NCI-H2107 (cell line): ENCODE measurements at places on chromosomes 11 and 22.

GRCh38 chr11:69920345-69921127, 101.3 kb upstream of the FGF3 start:
- no peak for DNase-seq

DNA sequence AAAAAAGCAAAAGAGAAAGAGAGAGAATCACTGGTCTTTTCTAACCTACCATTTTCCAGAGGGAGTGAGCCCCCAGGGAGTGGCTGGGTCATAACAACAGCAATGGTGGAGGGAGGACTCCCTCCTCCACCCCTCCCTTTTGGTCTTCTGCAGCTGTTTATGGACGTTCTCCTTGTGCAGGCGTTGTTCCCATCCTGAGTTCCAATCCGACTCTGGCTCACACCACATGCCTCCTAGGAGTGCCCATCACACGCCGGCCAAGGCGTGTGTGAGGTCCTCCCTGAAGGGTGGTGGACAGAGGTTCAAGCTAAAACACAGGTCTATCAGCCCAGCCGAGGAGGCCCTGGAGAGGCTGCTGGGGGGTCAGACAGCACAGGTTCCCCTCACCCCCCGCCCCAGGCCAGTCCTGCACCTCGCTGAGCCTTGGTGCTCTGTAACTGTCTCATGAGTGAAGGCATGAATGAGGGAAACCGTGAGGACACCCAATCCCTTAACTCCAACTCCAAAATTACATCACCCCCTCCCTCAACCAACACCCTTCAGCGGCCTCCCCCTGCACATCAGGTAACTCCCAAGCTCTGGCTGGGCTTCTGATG, 29.4 kb downstream of the IFT27 start:
- no peak for DNase-seq

- no peak for DNase-seq
Observed at GRCh38 chr11:121503051-121503450, 50.3 kb upstream of the SORL1-AS1 start.

DNA sequence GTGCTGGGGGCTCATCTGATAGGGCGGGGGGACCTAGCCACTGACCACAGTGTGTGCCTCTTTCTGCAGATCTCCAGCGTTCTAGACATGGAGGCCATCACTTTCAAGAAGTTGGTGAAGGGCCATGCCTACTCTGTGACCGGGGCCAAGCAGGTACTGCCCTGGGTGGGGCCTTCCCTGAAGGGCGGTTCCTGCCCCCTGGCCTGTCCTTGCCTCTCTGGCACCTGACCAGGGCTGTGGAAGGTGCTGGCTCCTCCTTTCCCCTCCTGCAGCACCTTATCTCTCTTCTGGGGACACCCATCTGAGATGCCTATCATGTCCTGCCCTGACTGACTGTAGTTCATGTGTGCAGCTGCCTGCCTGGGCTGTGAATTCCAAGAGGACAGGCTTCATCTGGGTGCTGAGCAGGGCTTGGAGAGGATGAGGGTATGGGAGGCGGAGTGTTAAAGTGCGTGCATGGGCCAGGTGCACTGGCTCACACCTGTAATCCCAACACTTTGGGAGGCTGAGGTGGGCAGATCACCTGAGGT, 5.5 kb downstream of the CAPN1 start:
- DNase-seq = no peak

GRCh38 chr11:73229321-73229895, 11.3 kb downstream of the P2RY2 start:
- DNase-seq = no peak

- no peak for DNase-seq
Observed at GRCh38 chr11:102436561-102436960, 16.0 kb downstream of the TMEM123 start.

- no peak for DNase-seq
Observed at GRCh38 chr11:129973809-129974208, 28.8 kb downstream of the PRDM10 start.

- no peak for DNase-seq
Observed at GRCh38 chr22:45453764-45454163, 40.3 kb downstream of the RIBC2 start.

- DNase-seq = no peak
Observed at GRCh38 chr11:126918556-126918955, 82.0 kb downstream of the KIRREL3 start.

- DNase-seq = no peak
Observed at GRCh38 chr11:70594606-70595005, 196.3 kb downstream of the CTTN start.

- no peak for DNase-seq
Observed at GRCh38 chr11:126990716-126991480, 9.7 kb downstream of the KIRREL3 start.

DNA sequence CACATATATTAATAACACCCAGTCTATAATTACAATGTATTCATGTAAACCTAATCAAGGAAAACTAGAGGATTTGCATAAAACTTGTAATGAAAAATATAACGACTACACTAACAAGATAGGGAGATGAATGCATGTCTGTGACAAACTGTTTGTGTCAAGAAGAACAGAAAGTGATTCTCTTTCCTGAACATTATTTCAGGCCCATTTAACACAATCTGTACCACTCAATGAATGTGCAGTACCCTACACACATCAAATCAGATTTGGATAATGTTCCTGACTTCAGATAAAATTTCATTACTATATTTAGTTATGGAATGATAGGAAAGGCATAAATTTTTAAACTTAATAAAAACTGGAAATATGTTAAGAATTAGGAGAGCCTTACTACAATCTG, 93.1 kb downstream of the CADM1 start:
- no peak for DNase-seq

GRCh38 chr11:33930317-33931021, 38.6 kb upstream of the LMO2 start:
- no peak for DNase-seq

DNA sequence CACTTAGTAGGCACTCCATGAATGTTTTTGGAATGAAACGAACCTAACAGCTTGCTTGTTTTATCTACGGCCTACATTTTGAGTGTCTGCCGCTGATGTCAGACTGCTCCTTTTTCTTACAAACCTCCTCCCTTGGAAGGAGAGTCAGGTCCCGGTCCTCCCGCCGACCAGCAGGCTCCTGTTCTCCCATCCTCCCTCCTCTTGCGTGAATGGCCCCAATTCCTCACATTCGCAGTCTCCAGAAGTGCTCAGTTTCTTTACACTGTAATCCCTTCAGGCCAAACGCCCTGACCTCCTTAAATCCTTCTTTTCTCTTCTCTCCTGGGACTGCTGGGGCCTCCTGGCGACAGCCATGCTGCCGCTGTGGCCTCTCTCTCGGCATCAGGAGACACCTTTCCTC, 82.6 kb upstream of the CSNK2A3 start:
- DNase-seq = no peak

GRCh38 chr22:20111045-20111688, 4.7 kb upstream of the RANBP1 start:
- no peak for DNase-seq

DNA sequence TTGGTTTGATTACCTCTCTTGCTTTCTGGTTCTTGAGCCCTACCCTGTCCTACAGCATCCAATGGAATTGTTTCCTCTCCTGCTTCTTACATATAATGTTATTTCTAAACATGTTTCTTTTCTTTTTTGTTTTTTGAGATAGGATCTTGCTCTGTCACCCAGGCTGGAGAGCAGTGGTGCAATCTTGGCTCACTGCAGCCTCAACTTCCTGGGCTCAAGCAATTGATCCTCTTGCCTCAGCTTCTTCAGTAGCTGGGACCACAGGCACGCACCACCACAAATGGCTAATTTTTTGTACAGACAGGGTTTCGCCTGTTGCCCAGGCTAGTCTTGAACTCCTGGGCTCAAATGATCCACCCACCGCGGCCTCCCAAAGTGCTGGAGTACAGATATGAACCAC, 105.9 kb downstream of the SGSM3 start:
- DNase-seq = no peak

DNA sequence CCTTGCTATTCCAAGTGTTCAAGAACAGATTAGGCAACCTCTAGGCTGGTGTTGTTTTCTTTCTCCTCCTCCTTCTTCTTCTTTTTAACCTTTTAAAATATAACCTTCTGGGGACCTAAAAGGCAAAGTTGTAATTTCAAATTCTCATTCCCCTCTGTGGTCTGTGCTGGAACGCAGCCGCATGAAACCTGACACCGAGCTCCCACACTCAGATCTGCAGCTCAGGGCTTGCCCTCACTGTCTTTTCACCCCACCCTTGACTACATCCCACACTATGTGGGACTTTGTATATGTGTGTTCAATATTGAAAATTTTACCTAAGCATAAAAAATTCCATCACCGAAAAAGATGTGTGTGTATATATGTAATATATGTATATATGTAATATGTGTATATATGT, 62.0 kb upstream of the ARHGAP42 start:
- DNase-seq = no peak

DNA sequence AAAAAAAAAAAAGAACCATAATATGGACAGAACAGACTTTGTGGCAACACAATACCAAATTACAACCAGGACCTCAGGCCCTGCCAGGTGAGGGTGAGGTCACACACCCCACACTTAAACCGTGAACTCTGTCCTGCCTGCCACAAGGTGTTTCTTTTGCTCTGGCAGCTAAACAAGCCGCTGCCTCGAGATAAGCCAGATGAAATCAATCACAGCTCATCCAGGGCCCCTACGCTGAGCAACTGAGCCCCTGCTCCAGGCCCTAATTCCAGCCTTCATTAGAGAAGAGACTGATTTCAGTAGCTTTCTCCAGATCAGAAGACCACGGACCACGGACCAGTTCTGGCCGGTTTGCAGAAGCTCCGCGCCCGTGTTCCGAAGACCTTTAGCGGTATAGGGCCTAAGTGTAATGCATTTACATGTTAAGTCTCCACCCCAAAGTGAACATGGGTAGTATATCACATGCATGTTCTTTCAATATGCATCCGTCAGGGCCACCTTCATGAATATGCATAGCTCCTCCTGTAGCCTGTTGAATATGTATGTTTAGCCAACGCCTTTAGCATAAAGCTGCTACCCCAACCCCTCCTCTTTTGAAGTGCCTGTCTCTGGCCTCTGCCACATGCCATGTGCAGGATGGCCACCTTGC, 14.8 kb upstream of the RAC2 start:
- no peak for DNase-seq

DNA sequence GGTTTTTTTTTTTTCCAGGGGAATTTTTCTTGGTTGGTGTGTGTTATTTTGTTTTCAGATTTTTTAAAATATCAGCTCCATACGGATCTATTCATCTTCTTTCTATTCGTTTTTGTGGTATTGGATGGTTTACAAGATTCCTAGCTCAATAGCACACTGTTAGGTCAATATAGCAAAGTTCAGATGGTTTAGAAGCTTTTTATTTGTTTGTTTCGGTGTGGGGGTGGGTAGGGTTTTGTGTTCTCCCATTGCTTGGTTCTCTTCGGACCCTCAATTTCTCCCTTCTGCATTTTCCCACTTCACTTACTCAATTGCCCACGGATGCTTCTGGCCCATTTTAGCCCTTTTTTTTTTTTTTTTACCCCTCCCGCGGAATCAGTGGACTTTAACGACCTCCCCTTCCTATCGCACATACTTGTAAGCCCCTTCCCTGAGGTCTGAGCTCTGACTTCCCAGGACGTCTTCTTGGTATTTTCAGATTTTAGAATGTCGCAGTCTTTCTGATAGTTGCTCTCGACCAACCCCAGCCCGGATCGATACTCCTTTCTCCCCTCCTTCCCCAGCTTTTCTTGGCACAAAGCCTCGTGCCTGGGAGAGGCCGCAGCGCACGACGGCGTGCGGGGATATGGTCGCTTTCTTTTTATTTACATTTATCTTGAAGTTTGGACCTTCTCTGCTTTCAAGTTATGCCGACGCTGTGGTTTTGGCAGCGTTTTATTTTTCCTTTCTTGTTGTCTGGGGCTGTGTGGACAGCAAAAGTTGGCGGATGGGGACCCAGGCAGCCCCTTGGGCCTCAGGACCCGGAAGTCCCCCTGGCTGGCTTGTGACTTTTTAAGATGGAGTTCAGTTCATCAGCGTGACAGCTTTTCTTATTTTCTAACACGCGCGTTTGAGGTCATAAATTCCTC, 4.4 kb upstream of the SPDYC start:
- DNase-seq = no peak

DNA sequence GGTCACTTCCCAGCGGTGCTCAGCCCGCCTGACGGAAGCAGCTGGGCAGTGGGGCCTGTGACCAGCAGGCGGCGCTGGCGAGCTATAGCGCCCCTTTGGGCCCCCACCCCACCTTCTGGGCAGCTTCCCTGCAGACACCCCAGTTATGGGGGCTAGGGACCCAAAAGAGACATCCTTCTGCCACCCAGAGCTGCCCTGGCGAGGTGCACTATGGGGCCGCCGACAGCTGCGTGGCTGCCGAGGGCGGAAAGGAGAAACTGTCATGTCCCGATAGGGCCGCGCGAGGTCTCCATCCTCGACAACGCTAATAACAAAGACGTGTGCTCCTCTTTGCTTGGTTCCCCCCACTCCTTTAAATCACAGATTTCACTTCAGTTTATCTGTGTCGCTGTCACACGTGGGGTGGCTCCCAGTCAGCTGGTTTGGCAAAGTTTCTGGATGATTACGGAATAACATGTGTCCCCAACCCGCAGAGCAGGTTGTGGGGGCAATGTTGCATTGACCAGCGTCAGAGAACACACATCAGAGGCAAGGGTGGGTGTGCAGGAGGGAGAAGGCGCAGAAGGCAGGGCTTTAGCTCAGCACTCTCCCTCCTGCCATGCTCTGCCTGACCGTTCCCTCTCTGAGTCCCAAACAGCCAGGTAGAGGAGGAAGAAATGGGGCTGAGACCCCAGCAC, 673 bp upstream of the MYO7A start:
- DNase-seq = no peak

DNA sequence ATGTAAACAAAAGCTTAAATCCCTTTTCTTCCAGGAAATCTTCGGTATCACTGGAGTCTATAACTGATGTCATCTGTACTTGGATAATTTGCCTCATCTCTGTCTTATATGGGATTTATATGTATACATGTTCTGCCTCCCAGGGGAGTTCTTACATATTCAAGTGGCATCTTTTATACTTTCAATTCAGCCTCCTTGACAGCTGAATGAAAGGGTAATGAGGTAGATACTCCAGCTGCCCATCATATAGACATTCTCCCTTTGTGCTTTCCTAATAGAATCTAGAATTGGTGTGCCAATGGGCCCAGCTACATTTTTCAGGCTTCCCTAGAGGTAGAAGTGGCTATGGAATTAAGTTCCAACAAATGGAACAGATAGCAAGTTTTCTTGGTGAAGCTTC, 223.8 kb downstream of the LRRC4C start:
- DNase-seq = no peak

GRCh38 chr22:39839204-39839603, 54.4 kb downstream of the ENTHD1 start:
- no peak for DNase-seq

GRCh38 chr22:37379722-37380121, 47.6 kb downstream of the ELFN2 start:
- no peak for DNase-seq
